ENCODE measurements at places on chromosomes 5 and 9. TPM values are rescaled to one million over a fixed set of nuclear protein-coding genes. Genes with fewer than 3 reads are reported as not detected.

Gene TUT7
- 38.6 TPM for total RNA-seq

Gene GFI1B
- not detected for total RNA-seq

Gene C1QTNF2
- 3.8 TPM for total RNA-seq

Gene NR5A1
- not detected for total RNA-seq

Gene LAMC3
- 50.6 TPM for total RNA-seq

Gene FOXD1
- total RNA-seq: 1.1 TPM

Gene DDX4
- total RNA-seq: not detected

Gene SPRY4
- total RNA-seq: 16.7 TPM

Gene RGS3
- 57.9 TPM for total RNA-seq

Gene SCGB3A2
- not detected for total RNA-seq

DNA sequence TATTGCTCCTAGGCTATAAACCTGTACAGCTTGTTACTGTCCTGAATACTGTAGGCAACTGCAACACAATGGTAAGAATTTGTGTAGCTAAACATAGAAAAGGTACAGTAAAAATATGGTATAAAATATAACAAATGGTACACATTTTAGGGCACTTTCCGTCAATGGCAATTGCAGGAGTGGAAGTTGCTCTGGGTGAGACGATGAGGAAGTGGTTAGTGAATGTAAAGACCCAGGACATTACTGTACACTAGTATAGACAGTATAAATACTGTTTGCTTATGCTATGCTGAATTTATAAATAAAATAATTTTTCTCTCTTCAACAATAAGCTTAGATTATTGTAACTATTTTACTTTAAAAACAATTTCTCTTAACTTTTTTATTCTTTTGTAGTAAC, 15.6 kb upstream of the ADRB2 start:
- DNase-seq: no peak

DNA sequence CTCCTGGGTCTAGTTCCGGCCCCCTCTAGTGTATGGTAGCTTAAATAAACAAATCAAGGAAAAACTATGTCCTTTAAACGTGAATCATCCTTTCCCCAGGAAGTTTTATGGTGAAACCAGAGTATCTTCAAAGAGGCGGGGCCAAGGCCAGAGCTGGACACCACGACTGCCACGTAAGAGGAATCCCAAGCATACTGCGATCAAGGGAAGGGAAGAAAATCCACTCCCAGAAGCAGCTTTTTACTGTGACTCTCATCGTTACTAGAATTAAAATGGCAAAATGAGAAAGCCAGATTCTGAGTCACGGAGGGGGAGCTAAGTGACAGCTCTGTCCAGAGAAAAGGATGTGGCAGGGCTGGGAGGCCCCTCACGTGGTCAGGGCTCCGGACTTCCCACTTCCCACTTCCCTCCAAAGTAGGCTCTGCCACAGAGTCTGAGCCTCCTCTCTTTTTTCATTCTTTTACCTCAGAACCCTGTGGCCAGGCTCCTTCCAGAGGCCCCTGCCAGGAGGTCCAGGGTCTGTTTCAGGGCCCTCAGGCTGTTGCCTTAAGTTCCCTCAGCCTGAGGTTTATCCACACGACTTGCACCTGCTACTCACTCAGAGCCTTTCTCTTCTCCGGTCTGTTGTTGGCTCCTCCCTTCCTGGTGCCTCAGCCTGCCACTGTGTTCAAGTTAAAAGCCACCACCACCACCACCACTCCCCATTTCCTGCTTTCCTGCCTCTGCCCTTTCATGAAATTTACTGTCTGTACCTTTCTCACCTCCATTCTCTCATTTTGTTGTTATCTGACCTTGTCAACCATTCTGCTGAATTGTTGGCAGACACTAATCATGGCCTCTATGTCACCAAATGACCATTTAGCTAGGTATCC, 1.4 kb upstream of the GLRX start:
- no peak for DNase-seq

- no peak for DNase-seq
These were observed 116.6 kb downstream of the LPAR1 start for GRCh38 chr9:110921705-110922104.

- DNase-seq: no peak
These were observed 346.3 kb downstream of the NDUFS4 start for GRCh38 chr5:53906736-53907135.

- no peak for DNase-seq
These were observed 45.7 kb upstream of the PIK3R1 start for GRCh38 chr5:68169903-68170302.

DNA sequence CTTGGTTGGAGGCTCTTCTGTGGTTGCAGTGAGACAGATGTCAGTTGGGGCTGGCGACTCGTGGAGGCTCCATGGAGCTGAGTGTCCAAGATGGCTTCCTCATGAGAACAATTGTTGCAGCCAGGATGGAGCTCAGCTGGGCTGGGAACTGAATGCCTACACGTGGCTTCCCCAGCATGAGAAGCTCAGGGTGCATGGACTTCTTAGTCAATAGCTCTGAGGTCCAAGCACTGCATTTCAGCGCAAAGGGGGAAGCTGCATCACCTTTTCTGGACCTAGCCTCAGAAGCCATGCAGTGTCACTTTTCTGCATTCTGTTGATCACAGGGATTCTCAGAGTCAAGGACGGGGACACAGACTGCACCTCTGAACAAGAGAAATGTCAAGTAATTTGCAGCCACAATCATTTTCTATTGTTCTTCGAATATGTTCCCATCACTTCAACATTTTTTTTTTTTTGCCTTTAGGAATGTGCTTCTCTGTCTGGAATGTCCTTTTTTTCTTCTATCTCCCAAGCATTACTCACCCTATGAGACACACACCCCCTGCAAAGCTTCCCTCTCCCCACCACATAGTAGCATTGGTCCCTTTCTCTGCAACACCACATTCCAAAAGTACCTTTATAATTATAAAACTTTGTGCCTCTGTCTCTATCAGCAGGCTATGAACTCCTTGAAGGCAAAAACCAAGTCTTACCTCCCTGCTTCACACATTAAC, 57.5 kb upstream of the STK32A start:
- no peak for DNase-seq

DNA sequence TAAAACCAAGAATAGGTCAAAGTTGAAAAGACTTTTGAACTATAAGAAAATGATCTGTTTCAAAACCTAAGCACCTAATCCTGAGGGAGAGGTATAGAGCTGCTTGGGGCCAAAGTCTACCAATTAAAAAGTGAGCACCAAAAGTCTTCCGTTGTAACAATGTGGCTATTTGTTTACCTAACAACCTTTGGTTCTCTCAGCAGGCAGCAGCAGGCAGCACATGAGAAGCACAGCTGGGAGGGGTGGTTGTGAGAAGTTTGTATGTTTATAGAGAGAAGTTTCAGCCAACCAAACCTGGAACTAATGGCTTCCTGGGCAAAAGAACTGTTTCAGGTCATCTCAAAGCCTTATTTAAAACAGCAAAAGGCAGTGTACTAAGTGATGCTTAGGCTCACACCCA, 59.8 kb upstream of the TBC1D9B start:
- DNase-seq: no peak

DNA sequence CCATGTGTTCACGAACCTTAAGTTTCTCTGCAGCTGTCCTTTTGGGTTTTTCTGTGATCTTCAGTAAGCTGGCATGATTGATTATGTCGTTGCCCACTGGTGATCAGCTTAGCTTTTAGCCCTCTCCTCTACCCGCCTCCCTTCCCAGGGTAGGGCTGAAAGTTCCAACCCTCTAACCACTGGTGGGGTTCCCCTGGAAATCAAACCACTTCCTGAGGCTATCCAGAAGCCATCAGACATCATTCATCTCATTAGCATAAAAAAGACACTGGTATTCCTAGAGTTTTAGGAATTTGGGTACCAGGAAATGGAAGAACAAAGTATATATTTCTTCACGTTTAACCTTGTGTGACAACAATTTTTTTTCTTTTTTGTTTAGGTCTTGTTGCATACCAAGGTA, 29.8 kb downstream of the SPIN1 start:
- no peak for DNase-seq

DNA sequence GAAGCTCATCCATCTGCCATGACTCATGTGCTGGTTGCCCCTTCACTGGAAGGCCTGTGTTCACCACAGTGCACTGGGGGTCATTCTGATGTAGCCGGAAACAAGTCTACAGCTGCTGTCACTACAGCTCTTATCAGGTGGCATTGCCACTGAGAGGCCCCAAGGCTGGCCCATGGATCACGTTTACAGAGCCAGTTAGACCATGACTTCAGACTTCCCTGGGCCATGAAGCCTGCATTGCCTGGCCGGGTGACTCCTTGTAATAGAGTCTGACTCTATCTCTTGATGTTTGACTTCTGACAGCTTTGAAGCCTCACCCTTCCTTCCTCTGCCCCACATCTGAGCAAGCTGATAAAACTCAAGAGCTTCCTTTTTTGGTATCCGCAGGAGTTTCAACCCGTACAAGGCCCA, 473.5 kb upstream of the DAP start:
- no peak for DNase-seq

DNA sequence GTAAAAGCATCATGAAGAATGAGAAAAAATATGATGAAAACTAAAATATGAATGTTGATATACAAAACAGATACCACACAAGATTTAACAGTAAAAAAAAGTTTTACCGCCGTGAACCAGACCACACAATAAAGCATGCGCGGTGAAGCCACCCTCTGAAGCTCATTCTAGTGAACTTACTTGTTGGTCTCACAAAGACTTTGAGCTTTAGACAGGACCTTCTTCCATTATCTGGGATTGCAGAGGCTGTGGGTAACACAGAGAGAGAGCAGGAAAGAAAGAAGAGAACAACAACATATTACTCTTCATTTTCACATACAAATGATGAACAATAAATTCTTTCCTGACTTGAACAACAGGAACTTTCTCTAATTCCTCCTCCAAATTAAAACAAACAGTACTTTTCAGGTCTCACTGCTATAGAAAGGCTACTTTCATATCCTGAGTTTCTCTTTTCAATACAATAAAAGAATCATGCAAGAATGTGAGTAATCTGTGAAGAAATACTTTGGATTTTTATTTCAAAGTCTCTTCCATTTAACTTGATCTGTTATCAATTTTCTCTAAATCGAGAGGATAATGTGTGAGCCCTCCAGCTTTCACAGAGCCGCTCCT, 283.1 kb downstream of the EFNA5 start:
- DNase-seq: no peak

- no peak for DNase-seq
These were observed 205.1 kb downstream of the ADAMTSL1 start for GRCh38 chr9:18678821-18679590.

- no peak for DNase-seq
These were observed 11.9 kb downstream of the SIL1 start for GRCh38 chr5:139186261-139186660.

GRCh38 chr5:126096442-126097006, 326.7 kb upstream of the GRAMD2B start:
- DNase-seq: no peak

GRCh38 chr5:123371575-123372179, 51.5 kb downstream of the CEP120 start:
- no peak for DNase-seq

DNA sequence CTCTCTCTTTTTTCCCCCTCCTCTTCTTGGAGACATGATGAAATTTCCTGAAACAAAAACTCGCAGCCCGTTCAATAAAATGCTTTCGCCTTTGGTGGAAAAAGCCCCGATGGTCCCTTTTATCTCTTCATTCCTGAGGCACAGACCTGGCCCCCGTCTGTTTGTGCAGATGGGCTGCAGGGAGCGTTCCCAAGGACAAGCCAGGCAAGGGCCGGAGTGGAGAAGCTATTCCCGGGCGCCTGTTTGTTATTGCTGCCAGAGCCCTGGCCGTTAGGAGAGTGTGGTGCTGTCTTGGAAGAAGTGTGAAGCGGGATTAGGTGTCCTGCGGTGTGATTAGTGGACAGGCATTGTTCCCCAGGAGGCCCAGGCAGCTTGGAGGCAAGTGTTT, 71.9 kb downstream of the SMIM23 start:
- DNase-seq: no peak

GRCh38 chr5:128637031-128637430, 99.0 kb upstream of the FBN2 start:
- DNase-seq: no peak

GRCh38 chr5:176994460-176995121, 12.0 kb downstream of the UIMC1 start:
- peak; percentile 46 for DNase-seq

GRCh38 chr5:152933056-152933455, 528.0 kb upstream of the NMUR2 start:
- DNase-seq: no peak

- no peak for DNase-seq
These were observed 47.0 kb downstream of the UBE2QL1 start for GRCh38 chr5:6495433-6496206.

GRCh38 chr5:132022737-132023136, 11.3 kb upstream of the ACSL6 start:
- DNase-seq: no peak

DNA sequence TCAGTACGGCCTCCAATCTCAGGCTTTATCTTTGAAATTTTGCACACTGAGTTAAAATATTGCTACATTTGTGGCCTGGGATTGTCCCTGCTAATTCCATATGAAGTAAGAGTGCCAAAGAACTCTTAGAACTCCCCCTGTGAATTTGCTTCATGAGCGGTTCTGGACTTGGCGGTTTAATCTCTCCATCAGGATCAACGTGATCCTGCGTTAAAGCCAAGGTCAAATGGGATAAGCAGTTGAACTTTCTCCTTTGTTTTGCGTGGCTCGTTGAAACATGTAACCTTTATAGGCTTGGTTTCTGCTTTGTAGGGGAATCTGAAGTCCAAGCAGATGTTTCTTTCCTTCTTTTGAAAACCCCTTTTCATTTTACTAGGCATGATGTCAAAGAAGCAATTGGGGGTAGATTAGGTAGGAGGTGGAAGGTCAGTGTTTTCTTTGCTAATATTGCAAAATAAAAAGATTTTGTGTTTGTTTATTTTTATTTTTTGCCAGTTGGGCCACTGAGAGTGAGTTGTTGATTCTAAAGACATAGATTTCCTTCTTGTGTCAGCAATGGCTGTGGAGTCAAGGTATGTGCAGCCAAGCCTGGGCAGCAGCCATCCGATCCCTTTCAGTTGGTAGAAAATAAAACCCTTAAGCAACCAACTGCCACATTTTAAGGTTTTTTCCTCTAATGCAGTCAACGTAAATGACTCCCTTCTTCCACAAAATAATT, 390.8 kb downstream of the NNT start:
- no peak for DNase-seq

DNA sequence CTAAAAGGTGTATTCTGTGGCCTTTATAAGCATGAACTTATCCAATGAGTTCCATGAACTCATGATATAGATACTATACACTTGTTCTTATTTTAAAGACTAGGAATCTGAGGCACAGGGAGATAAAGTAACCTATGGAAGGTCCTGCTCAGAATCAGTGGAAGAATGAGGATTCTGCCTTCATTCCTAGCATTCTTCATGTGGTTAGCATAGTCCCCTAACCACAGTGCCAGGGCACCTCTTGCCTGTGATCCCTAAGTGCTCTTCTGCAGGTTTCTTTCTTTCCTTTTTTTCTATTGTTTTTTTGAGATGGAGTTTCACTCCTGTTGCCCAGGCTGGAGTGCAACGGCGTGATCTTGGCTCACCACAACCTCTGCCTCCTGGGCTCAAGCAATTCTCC, 174.1 kb downstream of the C9orf152 start:
- no peak for DNase-seq

- DNase-seq: no peak
These were observed 40.9 kb downstream of the RAD23B start for GRCh38 chr9:107323836-107324585.
